Upper lobe of left lung (tissue), 6 donors: ENCODE measurements at places on chromosomes 3 and 15. TPM values are rescaled to one million over a fixed set of nuclear protein-coding genes. Genes with fewer than 3 reads are reported as not detected.

DNA sequence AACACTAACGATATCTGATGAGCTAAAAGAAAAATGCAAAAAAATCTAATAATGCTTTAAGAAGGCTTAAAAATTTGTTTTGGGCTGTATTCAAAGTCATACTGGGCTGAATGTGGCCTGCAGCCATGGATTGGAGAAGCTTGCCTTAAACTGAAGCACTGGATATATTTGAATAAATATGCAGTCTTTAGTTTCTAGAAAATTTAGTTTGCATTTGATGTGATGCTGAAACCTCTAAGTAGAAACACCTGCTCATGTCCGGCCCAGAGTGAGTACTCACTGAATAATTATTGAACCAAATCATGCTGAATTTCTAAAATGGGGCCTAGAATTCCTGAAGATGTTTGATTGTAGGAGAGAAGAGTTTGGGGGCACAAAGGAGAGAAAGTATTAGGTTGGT is 43.9 kb downstream of the ABHD5 start:
- peaks cover 9% of the 10 kb centered on the region for H3K4me1 ChIP-seq
- no peak overlapping the region for H3K4me3 ChIP-seq
- DNase-seq = no peak
- H3K27me3 ChIP-seq = no peaks in the 10 kb centered on the region
- H3K27ac ChIP-seq = no peak overlapping the region
- no peaks in the 10 kb centered on the region for H3K36me3 ChIP-seq

- H3K4me1 ChIP-seq = no peaks in the 10 kb centered on the region
- H3K4me3 ChIP-seq = no peak overlapping the region
- H3K27ac ChIP-seq = no peak overlapping the region
- no peaks in the 10 kb centered on the region for H3K27me3 ChIP-seq
These were observed 1.2 kb upstream of the ZBED2 start for GRCh38 chr3:111596328-111596727.

The PAK6 gene
- total RNA-seq = 8.4 TPM

DNA sequence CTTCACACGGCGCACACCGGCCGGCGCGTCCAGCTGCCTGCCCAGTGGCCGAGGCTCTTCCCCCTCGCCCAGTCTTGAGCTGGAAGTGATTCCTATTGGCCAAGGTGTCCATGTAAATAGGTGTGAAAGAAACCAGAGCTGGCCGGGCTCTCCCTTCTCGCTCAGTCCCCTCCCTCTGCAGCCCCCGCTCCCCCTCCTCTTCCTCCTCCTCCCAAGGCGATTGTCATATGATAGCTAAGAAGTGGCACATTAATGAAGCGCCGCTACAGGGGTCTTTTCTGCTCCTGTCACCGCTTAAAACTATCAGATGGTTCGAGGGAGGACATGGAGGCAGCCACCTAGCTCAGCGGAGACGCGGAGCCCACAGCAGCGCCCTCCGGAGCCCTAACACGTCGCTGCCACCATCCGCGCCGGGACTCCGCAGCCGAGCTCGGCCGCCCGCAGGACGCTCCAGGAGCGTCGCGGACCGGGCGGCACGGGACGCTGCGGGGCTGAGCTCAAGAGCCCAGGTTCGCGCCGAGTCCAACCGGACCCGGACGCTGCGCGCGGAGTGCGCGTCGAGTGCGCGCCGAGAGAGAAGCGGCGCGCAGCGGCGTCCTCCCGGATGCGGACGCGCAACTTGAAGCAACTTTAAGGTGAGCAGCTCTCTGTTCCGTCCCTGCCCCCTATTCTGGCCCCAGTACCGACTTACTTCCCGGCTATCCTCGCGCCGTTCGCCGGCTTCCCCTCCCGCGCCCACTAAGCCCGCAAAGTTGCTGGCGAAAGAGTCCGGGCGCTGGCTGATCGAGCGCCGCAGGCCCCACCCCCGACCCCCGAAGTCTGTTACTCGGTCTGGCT is at the start of gene FOXB1:
FOXB1 (plus strand) TSS at position 303 of the 837 bp plus-strand sequence. CDS start 653 bp downstream, outside the sequence.
- H3K27ac ChIP-seq = no peak within 1 kb of the TSS
- H3K4me3 ChIP-seq = peak within 1 kb of the TSS; percentile 51
- H3K4me1 ChIP-seq = peaks cover 34% of the 10 kb centered on the region
- no peaks in the 10 kb centered on the region for H3K36me3 ChIP-seq
- no peak for DNase-seq

The EPHB3 gene
- total RNA-seq = 8.8 TPM

GRCh38 chr3:72346526-72346926 is 501.7 kb downstream of the SHQ1 start:
- H3K27me3 ChIP-seq = no peaks in the 10 kb centered on the region
- no peak overlapping the region for H3K27ac ChIP-seq
- no peak for DNase-seq
- H3K36me3 ChIP-seq = no peaks in the 10 kb centered on the region

DNA sequence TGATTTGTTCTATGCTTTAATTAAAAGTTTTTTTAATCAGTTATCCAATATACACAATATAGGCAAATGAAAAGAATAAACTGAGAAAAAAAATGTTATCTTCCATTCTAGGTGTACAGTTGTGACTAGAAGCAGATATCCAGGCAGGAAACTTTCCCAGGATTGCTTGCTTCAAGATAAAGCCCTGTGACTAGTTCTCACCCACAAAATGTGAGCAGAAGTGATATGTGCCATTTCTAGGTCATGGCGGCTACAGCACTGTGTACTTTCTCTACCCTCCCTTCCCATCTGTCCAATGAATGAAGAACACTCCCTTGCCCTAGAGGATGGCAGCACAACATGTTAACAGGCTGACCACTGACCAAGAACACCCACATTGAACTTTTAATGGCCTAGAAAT is 110.5 kb upstream of the STT3B start:
- H3K27ac ChIP-seq = no peak overlapping the region
- no peaks in the 10 kb centered on the region for H3K27me3 ChIP-seq
- H3K4me1 ChIP-seq = no peaks in the 10 kb centered on the region
- no peak for DNase-seq
- H3K36me3 ChIP-seq = no peaks in the 10 kb centered on the region
- H3K4me3 ChIP-seq = no peak overlapping the region
